Erythroblast (primary cell): ENCODE measurements at places on chromosomes 4 and X.

DNA sequence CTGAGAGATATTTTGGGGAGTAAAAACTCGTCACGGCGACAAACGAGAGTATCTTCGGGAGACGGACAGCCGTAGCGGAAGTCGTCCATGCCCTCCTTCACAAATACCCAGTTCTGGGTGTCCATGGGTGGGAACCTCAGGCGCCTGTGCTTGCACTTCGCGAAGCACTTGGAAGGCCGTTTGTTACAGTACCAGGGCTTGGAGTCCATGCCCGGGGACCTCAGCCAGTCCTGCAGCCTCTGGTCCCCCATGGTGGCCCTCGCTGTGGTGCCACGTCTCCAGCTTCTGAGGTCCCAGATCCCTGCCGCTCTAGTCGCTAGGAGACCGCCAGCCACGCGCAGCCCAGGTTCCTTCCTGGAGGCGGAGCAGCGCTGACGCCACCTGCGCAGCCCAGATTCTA is at the start of gene FAM47A:
FAM47A (minus strand) TSS at position 287 of the 400 bp plus-strand sequence; CDS start at position 251, 36 bp downstream.
- no peak for DNase-seq

- no peak for DNase-seq
These were observed 61.4 kb downstream of the PHEX start for GRCh38 chrX:22093550-22093949.

DNA sequence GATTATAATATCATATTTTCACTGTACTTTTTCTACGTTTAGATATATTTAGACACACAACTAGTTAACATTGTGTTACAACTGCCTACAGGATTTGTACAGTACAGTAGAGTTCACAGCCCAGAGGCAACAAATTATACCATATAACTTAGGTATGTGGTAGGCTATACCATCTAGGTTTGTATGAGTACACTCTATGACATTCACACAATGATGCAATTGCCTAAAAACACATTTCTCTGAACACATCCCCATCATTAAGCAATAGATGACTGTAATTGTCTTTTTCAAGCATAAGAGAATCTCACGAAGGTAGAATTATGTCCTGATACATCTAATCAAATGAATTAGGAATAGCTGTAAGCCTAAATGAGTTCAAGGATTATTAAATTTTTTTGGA is 12.3 kb upstream of the TIGD2 start:
- DNase-seq, result no peak

- no peak for DNase-seq
These were observed 132.2 kb downstream of the NKX6-1 start for GRCh38 chr4:84366907-84367306.

- DNase-seq, result peak; percentile 78
These were observed 412 bp downstream of the SLC10A3 start for GRCh38 chrX:154490021-154490413.

DNA sequence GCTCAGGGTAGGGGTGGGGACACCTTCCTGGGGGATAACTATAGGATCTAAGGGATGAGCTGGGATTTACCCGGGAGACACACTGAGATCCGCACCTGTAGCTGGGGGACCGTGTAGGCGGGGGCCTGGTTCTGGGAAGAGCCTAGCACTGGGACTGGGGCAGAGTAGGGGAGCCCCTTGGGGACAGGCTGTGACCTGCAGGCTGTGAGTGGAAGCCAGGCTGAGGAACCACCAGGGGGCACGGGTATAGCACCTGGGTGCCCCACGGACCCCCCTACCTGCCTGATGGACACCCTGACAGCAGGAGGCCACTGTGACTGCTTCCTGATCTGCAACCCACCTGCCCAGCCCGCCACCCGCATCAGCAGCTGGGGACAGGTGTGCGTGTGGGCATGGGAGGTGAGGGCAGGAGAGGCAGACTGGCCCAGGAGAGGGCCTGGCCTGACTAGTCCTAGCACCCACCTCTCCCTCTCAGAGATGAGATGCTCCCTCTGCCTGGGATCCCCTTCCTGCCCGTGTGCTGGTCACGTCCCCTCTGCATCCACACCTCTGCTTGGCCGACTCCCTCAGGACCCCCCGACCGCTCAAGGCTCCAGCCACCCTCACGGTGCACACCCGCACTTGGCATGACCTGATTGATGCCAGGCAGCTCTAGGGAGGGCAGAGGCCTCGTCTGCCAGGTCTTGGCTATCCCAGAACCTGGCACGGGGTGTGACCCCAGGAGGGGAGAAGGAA is 94.2 kb upstream of the NKX1-1 start:
- DNase-seq, result no peak

DNA sequence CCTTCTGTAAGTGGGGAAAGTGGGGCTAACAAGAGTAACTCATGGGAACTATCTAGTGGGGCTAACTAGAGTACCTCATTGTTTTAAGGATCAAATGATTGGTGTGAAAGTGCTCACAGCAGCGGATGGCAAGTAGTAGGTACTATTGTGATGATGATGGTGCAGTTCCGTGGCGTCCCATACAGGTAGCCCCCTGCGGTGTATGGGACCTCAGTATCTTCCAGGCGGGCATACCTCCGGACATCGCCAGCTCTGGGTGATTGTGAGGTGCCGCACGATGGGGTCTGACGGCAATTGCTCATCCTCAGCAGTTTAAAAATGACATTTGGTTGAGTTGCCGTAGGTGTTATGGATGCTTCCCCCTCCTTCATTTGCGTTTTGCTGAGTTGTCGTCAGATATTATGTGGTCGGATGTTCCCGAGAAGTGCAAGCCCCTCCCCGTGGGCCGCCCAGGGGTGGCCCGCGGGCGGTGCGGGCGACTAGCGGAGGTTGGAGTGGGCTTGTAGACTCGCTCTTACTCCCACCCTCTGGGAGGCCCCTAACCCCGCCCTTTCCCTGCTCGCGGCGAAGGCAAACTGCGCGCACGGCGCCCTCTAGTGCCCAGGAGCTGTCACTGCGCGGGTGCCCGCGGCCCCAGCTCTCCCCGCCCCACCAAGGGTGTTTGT is 18.3 kb upstream of the GPR101 start:
- DNase-seq, result peak; percentile 66

DNA sequence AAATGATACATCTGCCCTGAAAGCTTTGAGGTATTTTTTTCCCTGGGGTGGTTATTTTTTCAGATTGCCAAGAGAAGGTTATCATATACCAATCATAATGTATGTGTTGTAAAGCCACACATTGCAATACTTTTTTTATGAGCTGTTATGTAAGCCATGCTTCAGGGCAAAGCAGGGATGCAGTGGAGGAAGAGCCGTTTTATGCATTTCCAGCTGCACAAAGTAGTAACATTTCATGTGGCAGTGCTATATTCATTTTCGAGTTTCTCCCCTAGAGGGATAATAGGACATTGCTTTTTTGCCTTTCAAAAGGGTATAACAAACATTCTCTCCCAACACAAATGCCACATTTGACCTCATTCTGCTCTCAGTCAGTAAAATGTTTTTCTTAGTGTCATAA is 68.5 kb downstream of the GALNT7 start:
- no peak for DNase-seq
